ENCODE measurements at places on chromosomes 1 and 21.

GRCh38 chr1:21216835-21217811 lies 40.4 kb upstream of the EIF4G3 start:
- DNase-seq, result peak; percentile 41

DNA sequence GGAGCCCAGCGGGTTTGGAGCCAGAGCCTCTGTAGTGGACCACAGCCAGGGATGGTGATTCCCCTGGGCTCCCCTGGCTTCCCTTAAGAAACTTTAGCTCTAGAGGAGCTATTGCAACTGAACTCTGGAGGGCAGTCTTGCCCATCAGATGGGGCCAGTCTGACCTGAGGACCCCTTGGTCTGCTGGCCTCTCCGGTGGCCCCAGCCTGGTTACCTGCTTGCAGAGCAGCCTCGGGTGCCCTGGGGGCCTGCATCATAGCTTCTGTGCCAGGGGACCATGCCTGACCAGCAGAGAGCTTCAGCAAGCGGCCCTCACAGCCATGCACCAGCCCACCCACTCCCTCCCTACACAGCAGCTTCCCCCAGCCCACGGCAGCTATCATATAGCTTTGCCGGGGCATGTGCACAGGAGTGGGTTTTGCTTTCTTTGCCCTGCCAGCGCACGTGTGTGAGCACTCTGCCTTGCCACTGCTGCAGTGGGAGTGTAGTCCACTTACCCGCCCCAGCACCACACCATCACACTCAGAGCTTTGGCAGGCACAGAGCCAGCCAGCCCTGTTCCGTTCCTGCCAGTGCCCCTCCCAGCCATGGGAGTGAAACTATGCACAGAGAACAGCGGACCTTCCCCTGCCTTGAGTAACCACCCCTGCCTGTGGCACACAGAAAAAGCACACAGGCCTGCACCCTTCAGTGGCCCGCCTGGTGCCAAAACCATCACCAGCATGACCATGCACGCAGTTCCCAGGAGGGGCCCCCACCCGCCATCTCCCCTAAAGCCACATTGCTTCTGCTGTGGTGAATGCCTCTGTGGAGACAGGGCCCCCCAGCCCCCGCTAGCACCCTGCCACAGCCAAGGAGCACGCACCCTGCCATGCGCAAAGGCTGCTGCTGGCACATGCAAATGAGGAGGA lies 442.9 kb upstream of the NEGR1 start:
- DNase-seq, result no peak

- DNase-seq, result no peak
Observed at GRCh38 chr1:17658837-17659236, 96.3 kb upstream of the ACTL8 start.

- DNase-seq, result no peak
Observed at GRCh38 chr1:160810486-160810885, 14.5 kb downstream of the LY9 start.

- DNase-seq, result no peak
Observed at GRCh38 chr1:92087542-92087941, 7.4 kb downstream of the BTBD8 start.

Measured in NCI-H1092 (cell line).